ENCODE measurements at places on chromosomes 12 and 14.

DNA sequence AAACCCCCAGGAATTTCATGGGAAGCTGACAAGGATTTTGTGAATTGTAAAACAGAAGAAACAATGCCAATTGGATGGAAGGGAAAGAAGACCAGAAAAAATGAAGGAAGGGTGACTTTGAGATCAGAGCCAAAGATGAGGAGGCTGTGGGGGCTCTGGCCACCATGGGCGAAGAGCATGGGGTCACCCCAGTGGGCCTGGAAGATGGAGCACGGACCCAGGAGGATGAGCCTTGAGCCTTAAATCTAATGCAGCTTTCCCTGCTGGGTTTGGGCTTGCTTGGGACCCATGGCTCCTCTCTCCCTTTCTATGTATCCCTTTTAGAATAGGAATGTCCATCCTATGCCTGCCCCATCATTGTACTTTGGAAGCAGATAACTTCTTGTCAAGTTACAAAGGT lies 322.2 kb downstream of the TMEM121 start:
- DNase-seq, result no peak

- DNase-seq, result no peak
These were observed 7.7 kb upstream of the SLC6A15 start for GRCh38 chr12:84920331-84920730.

DNA sequence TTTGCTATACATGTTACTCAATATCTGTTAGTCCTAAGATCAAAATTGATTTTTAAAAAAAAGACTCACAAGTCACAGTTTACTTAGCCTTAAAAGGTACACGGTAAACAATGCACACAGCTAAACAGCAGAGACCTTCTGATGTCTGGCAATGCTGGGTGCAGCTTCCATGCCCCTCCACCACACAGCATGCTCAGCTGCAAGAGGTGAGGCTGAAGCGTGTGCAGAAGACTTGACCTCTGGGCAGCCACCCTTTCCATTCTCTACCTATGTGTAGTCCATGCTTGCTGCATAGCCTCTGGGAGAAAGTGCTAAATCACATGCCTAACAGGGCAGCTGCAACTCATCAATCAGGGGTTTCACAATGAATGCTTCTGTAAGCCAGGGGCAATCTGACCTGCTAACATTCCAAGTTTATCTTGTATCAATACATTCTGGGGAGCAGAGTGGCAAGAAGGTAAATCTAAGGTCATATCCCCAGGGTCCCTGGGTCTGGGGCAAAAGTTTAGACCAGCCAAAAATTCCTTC lies 44.5 kb upstream of the AMN1 start:
- no peak for DNase-seq

DNA sequence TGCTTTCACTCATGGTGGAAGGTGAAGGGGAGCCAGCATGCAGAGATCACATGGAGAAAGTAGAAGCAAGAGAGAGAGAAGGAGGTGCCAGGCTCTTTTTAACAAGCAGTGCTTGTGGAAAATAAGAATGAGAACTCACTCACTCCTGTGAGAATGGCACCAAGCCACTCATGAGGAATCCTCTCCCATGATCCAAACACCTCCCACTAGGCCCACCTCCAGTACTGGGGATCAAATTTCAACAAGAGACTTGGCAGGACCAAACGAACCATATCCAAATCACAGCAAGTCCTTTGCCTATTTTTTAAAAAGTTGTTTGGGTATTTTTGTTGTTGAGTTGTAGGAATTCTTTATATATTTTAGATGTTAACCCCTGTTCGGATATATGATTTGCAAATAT lies 245.9 kb upstream of the ARID2 start:
- DNase-seq, result no peak

- DNase-seq, result peak; percentile 32
These were observed 7.9 kb downstream of the EMG1 start for GRCh38 chr12:6978611-6979011.

DNA sequence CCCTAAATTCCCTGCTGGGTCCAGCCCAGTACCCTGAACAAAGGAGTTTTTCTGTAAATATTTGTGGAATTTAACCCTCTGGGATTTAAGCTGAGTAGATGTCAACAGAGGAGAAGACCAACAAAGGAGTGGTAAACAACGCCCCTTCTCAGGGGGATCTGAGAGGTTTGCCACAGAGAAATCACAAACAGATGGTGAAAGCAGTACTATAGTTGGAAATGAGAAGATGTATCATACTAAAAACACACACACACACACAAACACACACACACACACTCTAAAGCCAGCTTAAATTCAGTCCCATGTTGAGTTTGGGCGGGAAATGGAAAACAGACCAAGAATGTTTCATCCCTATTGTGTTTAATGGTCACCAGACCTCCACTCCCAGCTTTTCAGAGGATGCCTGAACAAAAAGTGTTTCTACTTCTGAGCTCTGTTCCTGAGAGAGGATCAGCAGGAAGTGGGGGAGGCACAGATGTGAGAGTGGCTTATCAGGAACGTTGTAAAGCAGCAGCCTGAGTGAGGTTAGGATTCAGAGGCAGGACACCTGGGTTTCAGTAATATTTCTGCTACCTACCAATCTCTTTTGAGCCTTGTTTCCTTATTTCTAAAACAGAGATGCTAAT lies 3.2 kb downstream of the BIN2 start:
- DNase-seq, result peak; percentile 76

DNA sequence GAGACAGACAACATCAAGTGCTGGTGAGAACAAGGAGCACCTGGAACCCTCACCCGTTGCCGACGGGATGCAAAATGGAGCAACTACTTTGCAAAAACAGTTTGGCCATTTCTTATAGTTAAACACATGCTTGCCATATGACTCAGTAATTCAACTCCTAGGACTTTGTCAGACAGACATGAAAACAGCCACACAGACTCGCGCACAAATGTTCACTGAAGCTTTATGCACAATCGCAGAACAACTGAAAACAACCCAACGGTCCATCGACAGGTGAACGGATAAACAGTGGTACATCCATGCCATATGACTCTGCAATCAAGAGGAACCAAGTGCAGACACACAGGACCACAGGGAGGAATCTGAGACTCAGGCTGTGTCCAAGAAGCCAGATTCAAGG lies 30.8 kb downstream of the NCOR2 start:
- no peak for DNase-seq

DNA sequence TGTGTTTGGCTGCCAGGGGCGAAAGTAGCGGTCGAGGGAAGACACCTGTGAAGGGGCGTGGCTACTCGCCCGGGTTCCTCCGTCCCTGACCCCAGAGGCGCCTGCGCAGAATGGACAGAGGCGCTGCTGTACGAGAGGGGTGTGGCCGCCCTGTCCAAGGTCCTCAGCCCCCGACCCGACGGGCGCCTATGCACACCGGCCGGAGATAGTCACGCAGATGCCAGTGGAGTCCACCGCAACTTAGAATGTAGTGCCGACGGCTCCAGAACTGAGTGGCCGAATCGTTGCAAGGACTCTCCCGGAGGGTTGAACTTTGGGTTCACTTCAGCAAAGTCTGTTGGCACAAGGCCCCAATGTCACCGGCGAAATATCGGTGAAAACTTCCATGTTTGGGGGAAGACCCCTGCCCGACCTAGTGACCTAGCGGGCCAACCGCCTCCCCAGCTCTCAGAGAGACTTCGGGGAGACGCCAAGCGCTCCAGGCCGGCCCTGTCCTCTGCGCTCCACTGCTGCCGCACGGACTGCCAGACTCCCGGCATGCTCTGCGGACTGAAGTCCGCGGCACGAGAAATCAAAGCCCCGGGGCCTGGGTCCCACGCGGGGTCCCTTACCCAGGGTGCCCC lies 541 bp upstream of the RNU6-7 start:
- DNase-seq, result peak; percentile 84

GRCh38 chr14:26709019-26709418 lies 111.2 kb upstream of the NOVA1 start:
- no peak for DNase-seq

- DNase-seq, result no peak
These were observed 210.3 kb downstream of the IPO8 start for GRCh38 chr12:30485230-30485890.

- no peak for DNase-seq
These were observed 5.8 kb upstream of the NTN4 start for GRCh38 chr12:95796225-95796981.

DNA sequence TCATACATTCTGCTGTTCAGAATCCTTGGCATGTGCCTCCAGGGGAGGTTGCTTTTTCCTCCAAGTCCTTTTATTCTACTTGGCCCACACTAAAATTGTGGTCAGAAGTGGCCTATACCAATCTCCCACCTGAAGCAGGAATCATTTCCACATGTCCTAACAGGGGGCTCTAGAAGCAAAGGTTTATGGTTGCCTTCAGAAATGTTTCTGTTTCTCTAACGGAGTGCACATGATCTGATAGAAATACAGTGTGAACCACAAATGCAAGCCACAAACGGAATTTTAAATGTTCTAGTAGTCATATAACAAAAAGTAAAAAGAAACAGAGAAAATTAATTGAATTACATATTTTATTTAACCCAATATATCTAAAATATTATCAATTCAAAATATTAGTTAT lies 4.0 kb downstream of the PTGER2 start:
- peak; percentile 70 for DNase-seq

DNA sequence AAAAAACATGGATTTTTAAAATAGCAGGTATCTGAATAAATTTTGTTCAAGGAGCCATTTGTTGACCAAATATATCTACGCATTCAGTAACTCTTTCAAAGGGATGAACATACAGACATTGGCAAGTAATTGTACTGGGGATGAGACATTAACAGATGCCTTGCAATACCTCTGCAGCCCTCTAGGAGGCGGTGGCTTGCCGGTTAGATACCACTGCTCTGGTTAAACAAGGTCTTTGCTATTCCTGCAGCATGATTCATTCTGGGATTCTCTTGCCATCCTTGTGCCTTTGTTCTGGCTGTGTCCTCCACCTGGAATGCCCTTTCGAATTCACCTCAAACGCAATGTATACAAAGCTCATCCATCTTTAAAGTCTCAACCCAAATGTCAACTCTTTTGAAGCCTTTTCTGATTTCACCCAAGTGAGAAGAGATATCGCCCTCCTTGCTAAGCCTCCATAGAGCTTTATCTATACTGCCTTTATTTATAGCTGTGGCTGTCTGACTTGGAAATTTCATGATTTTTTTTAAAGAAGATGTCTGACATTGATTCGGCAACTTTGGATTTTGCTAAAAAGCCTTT lies 131.0 kb upstream of the SRRM4 start:
- DNase-seq, result peak; percentile 42

DNA sequence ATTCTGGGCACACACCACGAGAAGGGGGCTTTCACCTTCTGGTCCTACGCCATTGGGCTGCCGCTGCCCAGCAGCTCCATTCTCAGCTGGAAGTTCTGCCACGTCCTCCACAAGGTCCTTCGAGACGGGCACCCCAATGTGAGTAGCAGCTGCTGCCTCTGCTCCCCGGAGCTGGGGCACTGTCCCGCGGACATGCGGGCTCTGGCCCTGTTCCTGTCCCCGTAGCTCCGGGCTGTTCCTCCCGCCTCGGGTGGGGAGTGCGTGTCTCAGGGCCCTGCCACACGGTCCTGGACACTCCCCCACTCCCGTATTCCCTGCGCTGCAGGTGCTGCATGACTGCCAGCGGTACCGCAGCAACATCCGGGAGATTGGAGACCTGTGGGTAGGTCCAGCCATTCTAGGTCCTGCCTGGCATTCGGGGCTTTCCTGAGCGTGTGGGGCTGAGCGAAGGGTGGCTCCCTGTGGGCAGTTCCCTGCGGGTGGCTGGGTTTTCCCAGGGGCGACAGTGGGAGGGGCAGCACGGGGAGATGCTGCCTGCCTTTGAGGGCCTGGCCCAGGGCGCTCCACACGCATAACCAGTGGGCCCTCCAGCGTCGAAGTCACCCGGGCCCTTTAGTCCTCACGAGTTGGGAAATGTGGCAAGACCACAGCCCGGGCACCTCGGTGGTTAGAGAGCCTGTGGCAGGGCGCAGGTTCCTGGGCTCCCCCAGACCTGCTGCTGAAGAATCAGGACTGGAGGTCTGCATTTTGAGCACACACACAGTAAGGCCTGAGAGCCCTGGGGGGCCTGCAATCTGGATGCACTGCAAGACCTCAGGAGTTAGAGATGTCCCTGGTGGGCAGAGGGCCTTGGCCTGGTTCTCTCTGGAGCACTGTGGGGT lies 13.5 kb downstream of the HIP1R start:
- no peak for DNase-seq

DNA sequence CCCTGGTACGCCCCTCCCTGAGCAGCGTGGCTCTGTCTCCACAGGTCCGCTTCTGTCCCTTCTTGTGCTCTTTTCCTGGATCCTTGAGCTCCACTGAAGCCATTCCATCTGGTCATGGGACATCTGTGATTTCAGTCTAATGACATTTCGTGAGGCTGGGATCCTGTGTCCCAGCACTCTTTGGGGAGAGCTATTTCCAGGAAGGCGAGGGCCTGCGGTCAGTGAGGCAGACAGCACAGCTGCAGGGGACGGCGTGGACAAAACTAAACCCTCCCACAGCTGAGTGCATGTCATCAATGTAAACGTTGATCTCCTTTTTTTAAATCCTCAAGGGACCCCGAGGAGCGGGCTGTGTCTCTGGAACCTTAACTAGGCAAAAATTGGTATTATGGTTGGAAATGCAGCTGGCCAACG lies 127.7 kb downstream of the DACT1 start:
- DNase-seq, result no peak

GRCh38 chr12:67410667-67411067 lies 141.5 kb downstream of the CAND1 start:
- peak; percentile 63 for DNase-seq

DNA sequence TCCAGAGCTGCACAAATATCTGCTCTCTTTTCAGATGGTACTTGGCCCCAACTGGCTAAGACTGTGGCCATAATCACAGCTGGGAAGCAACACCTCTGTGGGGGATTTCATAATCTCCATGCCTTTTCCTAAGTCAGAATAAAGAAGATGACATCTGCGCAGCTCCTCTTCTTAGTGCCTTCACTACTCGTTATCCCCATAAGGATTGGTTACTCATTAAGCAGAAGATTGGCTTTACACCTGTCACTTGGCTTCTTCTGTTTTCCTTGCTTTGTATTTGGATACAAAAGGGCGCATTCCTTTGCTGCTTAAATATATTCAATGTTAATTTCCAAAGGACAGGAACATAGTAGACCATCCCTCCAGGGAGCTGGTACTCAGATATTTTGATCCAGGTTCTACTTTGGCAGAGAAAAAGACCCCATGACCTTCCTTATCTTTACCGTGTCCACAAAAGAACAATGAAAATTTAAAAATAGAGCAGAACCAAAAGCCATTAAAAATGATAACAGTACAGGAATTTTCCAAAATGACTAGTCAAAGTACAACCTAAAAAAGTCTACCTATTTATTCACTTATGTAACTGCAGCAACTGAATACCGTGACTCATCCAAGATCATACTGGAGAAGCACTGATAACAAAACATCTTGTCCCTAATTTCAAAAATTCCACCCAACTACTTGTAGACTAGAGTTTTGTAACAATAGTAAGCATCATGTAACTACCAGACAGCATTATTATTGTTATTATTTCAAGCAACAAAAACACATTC lies 352.3 kb upstream of the TMPO start:
- DNase-seq, result no peak

- no peak for DNase-seq
These were observed 50.3 kb downstream of the BCAT1 start for GRCh38 chr12:24898606-24899005.

GRCh38 chr12:52542157-52542556 lies 10.8 kb downstream of the KRT71 start:
- peak; percentile 10 for DNase-seq
